H7 (cell line): ENCODE measurements at places on chromosomes 12 and 14.
A peak's percentile ranks its signal among the peaks of the same experiment; 100 is the strongest.

DNA sequence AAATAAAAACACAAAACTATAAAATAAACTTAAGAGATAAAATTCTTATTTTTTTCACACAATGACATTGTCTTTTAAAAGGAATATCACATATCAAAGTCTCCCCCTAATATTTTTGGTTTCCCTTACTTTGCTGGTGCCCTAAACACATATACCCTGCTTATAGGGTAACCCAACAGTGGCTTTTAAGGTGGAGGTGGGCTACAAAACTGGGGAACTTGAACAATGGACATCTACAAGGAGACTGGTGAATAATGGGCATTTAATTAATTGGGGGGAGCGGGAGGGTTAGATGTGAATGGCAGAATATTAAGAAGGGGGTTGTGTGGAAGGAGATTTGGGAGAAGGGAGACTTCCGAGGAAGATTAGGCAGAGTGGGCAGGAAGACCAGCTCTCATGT lies 9.6 kb downstream of the B4GALNT1 start:
- DNase-seq = no peak

DNA sequence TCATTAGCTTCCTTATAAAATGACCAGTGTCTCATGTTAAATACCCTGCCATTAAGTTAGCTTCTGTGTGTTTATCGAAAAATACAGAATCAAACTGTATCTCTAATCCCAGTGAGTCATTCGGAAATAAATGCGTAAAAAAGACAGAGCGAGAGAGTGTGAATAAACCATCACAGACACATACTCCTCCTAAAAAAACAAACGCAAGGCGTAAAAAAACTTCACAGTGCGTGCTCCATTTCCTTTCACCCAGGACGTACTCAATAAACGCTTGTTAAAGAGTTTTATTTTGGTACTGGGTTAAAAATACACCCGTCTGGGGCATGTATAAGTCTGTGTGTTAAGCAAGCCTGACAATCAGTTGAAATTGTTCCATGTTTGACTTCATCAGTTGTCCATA lies 58.8 kb upstream of the ISM2 start:
- DNase-seq = no peak

GRCh38 chr14:73710737-73711136 lies 3.4 kb downstream of the PNMA1 start:
- DNase-seq = no peak

- no peak for DNase-seq
Observed at GRCh38 chr12:12839873-12840579, 26.9 kb downstream of the DDX47 start.

DNA sequence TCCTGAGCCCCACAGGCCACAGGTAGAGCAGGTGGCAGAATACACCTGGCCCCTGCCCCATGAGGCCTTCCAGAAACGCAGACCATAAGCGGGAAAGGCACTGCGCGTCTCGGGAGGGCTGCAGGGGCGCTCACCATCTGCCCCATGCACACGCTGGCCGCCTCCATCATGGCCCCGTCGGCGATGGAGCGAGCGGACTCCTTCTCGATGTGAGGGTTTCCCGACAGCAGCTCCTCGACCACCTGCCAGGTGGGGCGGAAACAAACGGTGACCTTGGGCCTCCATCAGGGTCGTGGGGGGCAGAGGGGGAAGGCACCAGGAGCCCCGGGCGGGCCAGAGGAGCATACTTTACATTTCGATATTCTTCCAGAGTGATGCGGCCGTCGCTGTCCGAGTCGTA lies 52.8 kb downstream of the TESC start:
- DNase-seq = no peak

- peak; percentile 15 for DNase-seq
Observed at GRCh38 chr12:49428793-49429192, 61.5 kb downstream of the SPATS2 start.

- peak; percentile 83 for DNase-seq
Observed at GRCh38 chr12:109719123-109720022, 5.7 kb downstream of the FAM222A start.

- DNase-seq = peak; percentile 62
Observed at GRCh38 chr12:54352891-54353874, 11.1 kb downstream of the GPR84 start.

GRCh38 chr14:34571771-34572170 lies 32.3 kb upstream of the EAPP start:
- DNase-seq = no peak

DNA sequence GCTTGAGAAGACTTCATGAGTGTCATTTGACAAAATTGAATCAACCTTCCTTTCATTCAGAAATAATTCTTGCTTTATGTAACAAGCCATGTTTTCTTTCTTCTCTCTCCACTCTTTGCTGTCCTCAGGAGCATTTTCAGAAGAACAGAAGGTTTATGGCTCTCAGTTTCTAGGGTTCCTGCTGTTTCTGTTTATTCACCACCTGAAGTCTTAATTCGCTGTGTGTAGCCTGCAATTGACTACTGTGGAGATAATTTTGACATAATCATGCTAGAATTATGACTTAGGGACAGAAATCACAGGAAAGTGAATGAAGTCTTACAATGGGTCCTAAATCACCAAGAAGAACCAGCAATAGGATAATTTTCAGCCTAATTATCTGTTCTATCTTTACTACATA lies 7.2 kb upstream of the PLEKHG7 start:
- no peak for DNase-seq

- no peak for DNase-seq
Observed at GRCh38 chr12:21695986-21696385, 38.3 kb upstream of the LDHB start.

DNA sequence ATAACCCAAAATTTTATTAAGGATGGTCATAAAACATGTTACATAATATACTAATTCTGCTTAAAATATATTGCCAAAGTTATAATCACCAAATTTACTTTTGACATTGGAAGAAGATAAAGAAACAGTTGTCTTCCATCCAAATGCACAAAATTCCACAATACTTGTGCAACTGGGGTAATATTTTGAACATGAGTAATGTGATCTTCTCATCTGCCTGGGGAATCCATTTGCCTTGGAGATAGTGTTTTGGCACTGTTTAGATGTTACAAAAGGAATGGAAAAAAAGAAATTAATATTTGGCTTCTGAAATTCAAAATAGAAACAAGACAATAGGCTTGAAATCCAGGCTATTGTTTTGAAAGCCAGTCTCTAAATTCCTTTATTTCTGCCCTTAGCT lies 9.1 kb downstream of the GPR19 start:
- DNase-seq = no peak

DNA sequence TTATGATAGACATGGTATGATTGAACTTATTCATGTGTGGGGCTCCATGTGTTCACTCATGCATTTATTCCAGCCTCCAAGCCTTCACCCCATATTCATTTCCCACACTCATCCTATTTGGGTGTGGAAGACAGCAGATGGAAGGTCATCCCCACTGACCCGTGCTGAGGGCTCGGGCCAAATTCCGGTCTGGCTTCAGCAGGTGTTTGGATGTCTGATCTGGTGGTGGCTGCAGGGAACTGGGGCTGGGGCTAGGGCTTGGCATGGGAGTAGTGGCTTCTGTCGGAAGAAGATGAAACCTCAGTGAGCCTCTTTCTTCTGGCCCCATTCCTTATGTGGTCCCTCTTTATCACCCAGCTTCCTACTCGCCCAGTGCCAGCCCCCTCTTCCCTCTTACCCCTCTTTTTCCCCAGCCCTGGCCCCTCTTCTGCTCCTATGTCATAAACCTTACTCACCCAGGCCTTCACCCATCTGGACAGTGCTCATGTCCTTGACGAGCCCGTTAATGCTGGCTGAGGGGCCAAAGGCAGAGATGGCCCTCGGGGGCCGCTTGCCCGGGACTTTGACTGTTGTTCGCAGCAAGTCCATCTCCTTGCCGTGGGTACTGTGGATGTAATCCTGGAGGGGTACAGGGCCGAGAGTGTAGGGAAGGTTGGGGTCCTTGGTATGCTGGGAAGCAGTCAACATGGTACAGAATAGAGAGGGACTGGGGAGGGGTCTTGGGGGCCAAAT lies 8.0 kb downstream of the AGAP2 start:
- DNase-seq = peak; percentile 4

DNA sequence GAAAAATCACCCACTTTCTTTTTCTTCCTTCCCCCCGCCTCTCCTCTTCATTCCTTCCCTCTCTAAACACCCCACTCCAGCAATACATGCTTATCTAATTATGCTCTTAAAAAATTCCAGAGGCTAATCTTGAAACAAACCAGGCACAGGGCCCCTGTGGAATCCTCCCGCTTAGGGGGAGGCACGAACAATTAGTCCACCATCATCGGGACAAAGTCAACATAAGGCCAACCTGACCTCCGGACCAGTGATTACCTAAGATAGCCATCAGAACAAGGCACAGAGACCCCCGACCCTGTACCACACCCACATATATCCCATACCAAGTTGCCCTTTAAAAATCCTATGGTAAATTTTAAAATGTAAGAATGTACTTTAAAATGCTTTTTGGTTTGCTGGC lies 47.1 kb downstream of the KIF21A start:
- no peak for DNase-seq

GRCh38 chr12:1634149-1634548 lies 5.1 kb downstream of the WNT5B start:
- no peak for DNase-seq

DNA sequence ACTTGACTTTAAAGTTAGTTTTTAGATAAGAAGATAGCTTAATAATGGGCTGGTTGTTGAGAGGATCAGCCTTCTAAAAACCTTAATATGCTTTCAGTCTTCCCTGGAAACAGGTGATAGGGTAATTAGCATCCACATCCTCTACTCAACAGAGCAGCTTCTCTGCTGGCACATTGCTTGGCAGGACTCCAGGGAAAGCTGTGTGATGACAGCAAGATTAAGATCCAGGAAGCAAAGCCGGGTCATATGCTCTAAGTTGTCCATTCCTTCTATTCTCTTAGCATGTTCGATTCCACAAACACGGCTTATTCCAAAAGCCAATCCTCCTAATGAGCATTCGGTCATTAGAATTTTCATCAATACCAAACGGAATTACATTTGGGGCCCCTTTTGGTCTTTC lies 87.0 kb downstream of the HMGA2 start:
- DNase-seq = no peak

DNA sequence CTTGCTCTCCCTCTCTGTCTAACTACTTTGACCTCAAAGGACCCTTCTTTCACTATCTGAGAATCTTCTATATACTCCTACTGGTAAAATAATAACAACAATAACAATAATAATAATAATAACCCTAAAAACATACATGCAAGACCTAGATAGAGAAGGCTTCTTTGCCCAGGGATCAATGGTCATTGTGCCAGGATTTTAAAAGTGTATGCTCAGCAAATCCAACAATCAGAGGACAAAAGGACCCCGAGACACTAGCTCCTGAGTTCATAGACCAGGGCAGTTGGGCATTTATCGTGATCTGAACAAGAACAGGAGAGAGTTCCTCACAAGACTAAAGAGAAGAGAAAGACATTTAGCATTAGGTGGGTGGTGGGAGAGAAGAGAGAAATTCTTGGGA lies 358.5 kb downstream of the DAD1 start:
- DNase-seq = no peak

DNA sequence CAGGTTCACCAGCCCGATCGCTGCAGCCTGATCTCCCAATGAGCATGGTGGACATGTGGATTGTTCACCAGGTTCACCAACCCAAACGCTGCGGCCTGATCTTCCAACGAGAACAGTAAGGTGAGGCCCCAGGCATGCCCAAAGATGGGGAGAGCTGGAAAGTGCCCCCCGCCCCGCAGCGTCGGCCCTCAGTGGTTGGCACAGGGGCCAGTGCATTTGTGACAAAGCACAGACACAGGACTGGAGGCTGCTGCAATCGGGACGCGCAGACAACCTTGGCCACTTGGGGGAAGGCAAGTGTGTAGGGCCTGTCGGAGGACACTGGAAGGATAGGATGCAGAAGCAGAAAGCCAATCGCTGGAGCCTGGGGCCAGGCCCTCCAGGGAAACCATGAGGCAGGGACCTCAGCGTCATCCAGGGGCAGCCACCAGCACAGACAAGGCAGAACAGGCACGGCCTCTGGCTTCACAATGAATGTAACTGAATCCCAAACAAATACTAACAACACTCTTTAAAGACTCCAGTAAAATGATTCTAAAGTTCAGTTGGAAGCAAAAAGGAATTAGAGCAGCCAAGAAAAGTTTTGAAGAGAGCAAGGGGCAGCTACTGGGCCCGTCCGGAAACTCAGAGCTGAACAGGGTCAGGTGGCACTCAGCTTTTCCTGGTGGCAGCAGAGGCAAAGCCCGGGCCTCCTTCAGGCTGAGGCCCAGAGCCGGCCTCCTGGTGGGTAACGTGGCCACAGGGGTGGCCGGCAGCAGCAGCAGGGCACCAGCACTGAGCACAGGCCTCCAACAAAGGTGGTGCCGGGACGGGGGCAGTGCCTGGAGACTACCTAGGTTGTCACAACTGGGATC lies 13.3 kb downstream of the BRF1 start:
- peak; percentile 75 for DNase-seq

- no peak for DNase-seq
Observed at GRCh38 chr14:74628418-74628817, 16.4 kb upstream of the LTBP2 start.

- no peak for DNase-seq
Observed at GRCh38 chr12:42807766-42808165, 218.2 kb upstream of the PRICKLE1 start.

GRCh38 chr12:70590051-70590450 lies 47.2 kb downstream of the PTPRB start:
- peak; percentile 63 for DNase-seq

DNA sequence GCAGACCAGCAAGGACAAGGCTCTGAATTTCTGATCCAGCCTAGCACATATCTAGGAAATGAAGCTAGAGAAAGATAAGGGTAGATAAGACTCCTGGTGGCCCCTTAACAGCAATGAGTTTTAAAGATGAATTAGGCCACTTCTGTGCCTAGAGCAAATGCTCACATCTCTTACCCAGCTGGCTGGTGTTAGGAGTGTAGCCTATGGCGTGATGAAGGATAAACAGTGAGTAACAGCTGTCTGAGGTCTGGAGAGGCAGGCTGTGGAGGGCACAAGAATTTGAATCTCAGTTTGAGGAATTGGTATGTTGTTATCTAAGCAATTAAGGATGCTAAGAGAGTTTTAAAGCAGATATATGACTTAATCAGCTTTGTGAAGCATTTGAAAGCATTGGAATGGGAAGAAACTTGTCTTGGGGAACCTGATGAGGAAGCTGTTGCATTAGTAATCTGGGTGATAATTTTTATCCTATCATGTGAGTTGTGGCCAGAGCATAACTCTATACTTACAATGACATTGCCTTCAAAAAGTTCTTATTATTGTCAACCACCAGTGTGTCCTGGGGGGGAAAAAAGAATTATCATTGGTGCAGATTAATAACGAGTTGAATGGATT lies 161.8 kb downstream of the SRGAP1 start:
- DNase-seq = no peak

DNA sequence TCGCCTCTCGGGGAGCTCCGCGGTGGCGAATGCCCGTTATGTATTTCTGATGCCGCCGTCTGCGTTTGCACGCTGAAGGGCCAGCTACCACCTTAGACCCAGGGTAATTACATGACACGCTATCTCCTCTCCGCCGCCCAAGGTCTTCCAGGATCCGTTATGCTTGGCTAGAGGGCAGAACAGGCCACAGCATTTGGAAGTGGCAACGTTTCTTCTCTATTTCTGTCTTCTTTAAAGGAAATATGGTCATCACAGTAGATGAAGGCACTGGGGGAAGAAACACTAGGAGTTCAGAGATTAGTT lies 861 bp upstream of the MDGA2 start:
- DNase-seq = no peak

GRCh38 chr12:113678223-113679119 lies 206.8 kb upstream of the LHX5 start:
- DNase-seq = no peak

GRCh38 chr12:62400135-62400534 lies 66.5 kb upstream of the MON2 start:
- DNase-seq = no peak
